ENCODE measurements at places on chromosomes 5 and 9. TPM values are rescaled to one million over a fixed set of nuclear protein-coding genes. Genes with fewer than 3 reads are reported as not detected.

The PIP5KL1 gene
- 2.9 TPM for total RNA-seq

The PCDHB12 gene
- not detected for total RNA-seq

The PCDHB10 gene
- total RNA-seq, result not detected

The NMUR2 gene
- not detected for total RNA-seq

The PCDHB4 gene
- total RNA-seq, result not detected

The MAMDC4 gene
- 13.0 TPM for total RNA-seq

The EPB41L4B gene
- total RNA-seq, result 0.21 TPM

The FSTL4 gene
- not detected for total RNA-seq

The LCN1 gene
- total RNA-seq, result not detected

The PDGFRB gene
- 0.34 TPM for total RNA-seq

The FAM169A gene
- total RNA-seq, result 10.4 TPM

The UNC13B gene
- total RNA-seq, result 4.6 TPM

The ANKRD31 gene
- total RNA-seq, result 0.29 TPM

The KIF4B gene
- 0.05 TPM for total RNA-seq

The TRIM36 gene
- not detected for total RNA-seq

The OBP2B gene
- not detected for total RNA-seq

The RC3H2 gene
- 27.8 TPM for total RNA-seq

The SV2C gene
- 0.10 TPM for total RNA-seq

The IL13 gene
- total RNA-seq, result 14.9 TPM

The SURF1 gene
- total RNA-seq, result 24.7 TPM

Measured in activated CD4-positive, alpha-beta memory T cell treated with anti-CD3 and anti-CD28 coated beads for 36 hours (primary cell).